ENCODE measurements at places on chromosomes 5 and 9.

- DNase-seq = no peak
These were observed 285.2 kb downstream of the DMRTA1 start for GRCh38 chr9:22731786-22732185.

GRCh38 chr9:20317701-20318100 is 304.6 kb downstream of the MLLT3 start:
- no peak for DNase-seq

DNA sequence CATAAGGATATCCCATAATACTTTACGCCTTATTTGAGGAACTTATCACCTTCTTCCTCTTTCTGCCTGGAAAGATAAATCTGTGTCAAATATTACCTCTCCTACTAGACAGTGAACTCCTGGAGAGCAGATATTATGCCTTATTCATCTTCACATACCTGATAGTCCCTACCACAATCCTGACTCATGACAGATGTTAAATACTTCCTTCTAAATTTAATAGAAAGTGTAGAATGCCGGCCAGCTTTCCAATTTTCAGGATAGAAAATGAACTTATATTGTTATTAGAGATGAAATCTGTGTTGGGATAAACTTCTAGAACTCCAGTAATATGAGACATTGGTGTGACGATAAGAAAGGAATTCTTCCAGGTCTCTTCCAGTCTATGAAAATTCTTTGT is 89.0 kb downstream of the GCNT4 start:
- no peak for DNase-seq

- no peak for DNase-seq
These were observed 43.0 kb downstream of the ARHGAP26 start for GRCh38 chr5:142813220-142813619.

DNA sequence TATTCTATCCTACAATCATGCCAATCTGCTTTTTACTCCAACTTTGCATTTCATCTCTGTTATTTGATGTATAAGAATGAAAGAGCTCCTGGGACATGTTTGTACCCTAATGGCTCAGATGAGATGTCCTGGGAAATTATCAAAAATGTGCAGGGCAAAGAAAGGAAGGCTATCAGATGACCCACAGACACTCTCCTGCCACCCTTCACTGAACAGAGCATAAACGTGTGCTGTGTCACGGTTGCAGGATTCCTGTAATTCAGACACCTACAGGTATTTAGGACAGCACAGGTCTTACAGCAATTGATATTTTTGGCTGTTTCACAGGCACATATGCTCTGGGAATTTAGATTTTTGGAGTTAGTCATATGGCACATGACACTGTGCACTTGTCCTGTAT is 149.2 kb upstream of the GAS1 start:
- DNase-seq = no peak

GRCh38 chr9:115799734-115800133 is 353.9 kb upstream of the PAPPA start:
- no peak for DNase-seq

GRCh38 chr9:13615660-13616490 is 336.4 kb upstream of the MPDZ start:
- no peak for DNase-seq

DNA sequence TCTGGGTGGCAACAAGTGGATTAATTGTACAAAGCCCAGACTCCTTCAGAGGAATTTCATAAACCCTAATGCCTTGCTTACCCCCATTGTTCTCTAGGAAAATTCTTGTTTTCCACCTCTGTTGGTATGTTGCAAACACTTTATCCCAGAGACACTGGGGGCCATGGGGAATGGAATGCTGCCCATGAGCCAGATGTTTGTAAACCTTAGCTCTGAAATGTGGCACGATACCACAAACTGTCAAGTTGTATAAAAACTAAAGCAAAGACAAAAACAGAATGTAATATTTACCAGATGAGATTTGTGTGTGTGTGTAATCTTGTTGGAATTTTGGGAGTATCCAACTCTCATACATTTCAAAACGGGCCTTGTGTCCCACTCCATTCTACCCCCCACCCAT is 465.0 kb downstream of the EBF1 start:
- no peak for DNase-seq

DNA sequence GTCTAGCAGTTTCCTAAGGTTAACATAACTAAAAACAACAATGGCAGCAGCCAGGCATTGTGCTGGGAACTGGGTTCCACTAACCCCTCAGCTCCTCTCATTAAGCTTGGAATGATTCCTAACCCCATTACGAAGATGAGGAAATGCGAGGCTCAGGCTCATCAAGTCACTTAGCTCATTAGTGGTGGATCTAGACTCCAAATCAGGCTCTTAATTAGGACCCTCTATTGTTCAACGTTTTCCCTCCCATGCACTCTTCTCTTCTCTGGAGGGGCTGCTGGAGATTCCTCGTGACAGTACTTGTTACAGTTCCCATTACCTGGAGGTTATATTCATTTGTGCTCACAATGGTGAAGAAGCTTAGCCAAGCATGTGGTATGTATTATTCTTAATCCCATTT is 6.5 kb downstream of the TAS2R1 start:
- no peak for DNase-seq

DNA sequence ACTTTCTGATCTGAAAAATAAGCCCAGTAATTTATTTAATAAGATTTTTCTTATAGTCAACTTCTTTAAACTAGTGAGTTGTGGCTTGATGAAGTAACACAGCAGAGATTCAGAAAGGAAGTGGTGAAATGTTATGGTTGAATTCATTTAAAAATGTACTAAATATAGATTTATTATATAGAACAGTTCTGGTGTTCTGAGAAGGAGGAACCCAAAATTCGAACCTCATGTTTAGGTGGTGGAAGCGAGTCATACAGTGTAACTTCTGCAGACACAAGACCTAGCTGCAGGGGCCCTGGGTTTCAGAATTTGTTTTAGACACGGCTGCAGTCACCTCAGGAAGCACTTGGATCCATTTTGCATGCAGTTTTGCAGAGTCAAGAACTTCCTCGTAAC is 188.2 kb downstream of the TRIO start:
- DNase-seq = no peak

DNA sequence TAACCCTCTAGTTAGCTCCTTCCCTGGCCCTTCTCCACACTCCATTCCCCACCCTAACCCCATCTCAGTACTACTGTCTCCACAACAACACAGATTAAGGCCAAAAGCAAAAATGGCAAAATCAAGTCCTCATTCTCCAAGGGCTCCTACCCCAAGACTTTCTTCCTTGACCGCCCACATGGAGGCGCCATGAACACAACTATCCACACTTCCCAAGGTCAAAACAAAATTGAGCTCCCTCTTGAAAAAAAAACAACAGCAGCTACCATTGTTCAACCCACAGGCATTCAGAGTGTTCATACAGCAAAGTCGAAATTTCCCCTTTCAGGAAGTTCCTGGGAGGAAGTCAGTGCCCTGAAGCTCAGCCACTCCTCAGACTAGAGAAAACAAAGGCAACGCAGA is 54.4 kb downstream of the GNAQ start:
- DNase-seq = no peak

- DNase-seq = no peak
These were observed 107.0 kb upstream of the NUDT12 start for GRCh38 chr5:103669615-103670014.

- no peak for DNase-seq
These were observed 40.3 kb upstream of the BRINP1 start for GRCh38 chr9:119409552-119409951.

- no peak for DNase-seq
These were observed 263.3 kb downstream of the GADD45G start for GRCh38 chr9:89868100-89868499.

DNA sequence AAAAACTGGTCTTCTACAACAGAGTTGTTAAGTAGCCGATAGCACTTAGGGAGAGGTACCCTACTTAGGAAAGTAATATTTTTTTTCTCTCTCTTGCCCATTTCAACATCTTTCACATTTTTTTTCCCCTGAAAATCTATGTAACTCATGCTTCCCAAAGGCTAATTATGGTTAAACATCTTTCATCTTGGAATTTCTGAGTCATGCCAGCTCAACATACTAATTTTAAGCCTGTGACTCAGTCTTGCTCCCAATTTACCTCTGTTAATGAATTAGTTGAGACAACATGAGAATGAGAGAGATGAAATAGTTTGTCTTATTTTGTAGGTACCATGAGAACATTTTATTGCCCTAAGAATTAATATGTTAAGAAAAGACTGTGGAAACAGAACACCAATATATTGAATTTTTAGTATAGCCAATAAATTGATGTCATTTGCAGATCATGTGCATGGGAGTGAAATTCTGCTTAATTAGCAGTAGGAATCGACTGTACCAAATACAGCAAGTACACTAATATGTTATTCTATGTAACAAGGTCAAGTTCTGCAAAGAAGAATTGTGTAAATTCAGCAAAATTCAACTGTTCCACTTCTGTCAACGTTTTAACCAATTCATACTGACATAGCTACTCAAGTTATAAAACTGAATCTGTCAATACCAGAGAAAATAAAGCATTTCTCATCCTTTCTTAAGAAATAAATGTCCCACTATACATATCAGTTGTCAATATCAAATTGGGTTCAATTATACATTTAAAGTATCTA is 550.0 kb downstream of the PTPRD start:
- DNase-seq = no peak

GRCh38 chr9:108239696-108240321 is 616.0 kb downstream of the ACTL7B start:
- DNase-seq = no peak

DNA sequence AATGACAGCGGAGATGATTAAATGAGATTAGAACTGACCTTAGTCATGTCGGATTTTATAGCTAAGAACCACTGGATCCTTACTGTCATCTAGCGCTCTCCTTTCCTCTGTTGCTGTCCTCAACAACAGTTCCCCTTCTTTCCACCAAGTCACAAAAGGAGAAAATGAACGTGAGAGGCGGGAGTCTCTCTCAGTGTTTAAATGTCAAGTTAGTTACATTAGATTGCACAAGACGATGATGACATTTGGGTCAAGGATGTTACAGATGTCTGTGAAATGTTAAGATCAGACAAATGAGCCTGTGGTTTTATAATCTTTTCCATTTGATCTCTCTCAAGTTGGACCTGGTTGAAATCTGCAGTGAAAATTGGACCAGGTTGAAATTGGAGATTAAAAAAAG is 53.5 kb downstream of the FBXO38 start:
- DNase-seq = no peak

DNA sequence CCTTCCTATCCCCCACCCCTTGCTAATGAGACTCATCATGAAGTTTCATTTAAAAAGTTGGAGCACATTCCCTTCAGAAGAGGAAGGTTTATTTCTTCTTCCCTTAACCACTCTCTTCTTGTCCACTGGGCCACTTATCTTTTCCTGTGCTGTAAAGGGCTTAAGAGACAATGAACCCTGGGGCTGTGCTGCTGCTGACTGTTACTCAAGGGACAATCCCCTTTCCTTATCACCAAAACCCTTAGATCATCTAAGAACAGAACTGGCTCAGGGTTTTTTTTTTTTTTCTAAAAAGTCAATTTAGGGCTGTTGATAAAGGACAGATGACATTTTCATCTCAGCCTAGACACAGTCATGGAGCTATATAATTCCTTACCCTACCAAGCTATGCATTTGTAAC is 29.6 kb downstream of the CAPSL start:
- DNase-seq = no peak

GRCh38 chr5:24428345-24428744 is 216.4 kb downstream of the CDH10 start:
- DNase-seq = no peak

DNA sequence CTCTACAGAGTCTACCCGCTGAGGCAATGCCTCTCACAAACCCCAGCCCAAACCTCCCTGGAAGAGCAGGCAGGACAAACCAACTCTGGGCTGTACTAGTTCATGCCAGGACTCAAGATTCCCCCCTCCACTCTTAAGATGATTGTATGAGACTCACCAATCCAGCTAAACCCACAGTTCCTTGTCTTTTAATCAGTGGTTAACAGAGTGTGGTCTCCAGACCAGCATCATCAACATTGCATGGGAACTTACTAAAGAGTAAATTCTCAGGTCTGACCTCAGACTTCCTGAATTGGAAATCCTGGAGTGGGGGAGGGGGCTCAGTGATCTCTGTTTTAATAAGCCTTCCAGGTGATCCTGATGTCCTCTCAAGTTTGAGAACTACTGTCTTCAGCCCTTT is 240.9 kb downstream of the GAS1 start:
- no peak for DNase-seq

GRCh38 chr9:97850746-97851445 is 2.1 kb upstream of the FOXE1 start:
- no peak for DNase-seq

- no peak for DNase-seq
These were observed 1.1 kb downstream of the VLDLR start for GRCh38 chr9:2622461-2623287.

GRCh38 chr5:129074903-129075302 is 19.6 kb upstream of the ISOC1 start:
- DNase-seq = no peak

DNA sequence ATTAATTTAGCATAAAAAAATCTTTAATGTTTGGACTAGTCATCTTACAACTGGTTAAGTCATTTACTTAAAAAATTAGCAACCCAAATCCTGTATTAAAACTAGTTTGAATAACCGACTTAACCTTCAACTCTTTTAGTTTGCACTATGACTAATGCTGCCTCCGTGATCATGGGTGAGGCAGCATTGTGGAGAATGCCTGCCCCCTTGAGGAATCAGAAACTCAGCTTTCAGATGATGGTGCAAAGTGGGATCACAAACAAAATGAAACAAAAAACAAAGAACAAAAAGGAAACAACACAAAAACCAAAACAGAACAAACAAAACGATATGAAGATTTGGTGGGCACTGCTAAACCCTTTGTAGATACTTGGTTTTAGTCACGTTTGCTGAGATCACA is 127.0 kb upstream of the PALM2AKAP2 start:
- DNase-seq = no peak
